ENCODE measurements at places on chromosomes 16 and 17.
A peak's percentile ranks its signal among the peaks of the same experiment; 100 is the strongest.

DNA sequence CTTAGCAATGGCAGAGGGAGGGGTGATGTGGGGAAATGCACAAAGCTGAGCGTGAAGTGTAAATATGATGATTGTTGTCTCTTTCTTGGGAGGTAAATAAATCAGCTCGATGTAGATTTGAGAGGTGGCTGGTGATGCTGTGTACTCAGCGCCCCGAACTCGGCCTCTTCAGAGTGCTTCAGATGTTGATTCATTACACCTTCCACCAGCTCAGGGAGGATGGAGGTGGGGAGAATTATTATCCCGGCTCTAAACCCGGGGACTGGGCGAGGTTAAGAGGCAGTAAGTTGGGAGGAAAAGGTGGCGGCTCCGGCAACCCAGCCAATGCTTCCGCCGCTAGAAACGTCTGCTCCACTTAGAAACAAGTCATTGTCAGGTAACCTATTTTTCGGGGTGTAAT, 86.5 kb downstream of the RPA1 start:
- no peak for DNase-seq

- DNase-seq = no peak
Observed at GRCh38 chr17:57862694-57863667, 13.1 kb upstream of the MRPS23 start.

DNA sequence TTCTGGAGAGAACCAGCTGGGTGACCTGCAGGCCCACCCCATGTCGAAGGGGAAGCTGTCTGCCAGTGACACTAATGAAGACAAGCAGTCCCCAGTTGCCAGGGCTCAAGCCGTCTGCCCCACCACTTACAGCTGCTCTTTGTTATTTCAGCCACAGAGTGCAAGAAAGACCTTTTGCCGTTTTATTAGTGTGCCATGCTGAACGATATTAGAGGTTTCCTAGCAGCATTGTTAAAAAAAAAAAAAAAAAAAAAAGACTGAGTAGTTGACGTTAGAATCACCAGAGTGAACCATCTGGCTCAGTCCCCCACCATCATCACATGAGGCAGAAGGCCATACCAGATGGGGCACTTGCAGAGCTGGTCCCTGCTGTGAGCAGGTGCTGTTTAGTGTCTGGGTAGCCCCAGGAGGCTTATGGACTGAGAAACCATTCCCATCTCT, 26.5 kb upstream of the SLC39A11 start:
- DNase-seq = no peak

- no peak for DNase-seq
Observed at GRCh38 chr16:75593308-75593707, 27.1 kb downstream of the GABARAPL2 start.

DNA sequence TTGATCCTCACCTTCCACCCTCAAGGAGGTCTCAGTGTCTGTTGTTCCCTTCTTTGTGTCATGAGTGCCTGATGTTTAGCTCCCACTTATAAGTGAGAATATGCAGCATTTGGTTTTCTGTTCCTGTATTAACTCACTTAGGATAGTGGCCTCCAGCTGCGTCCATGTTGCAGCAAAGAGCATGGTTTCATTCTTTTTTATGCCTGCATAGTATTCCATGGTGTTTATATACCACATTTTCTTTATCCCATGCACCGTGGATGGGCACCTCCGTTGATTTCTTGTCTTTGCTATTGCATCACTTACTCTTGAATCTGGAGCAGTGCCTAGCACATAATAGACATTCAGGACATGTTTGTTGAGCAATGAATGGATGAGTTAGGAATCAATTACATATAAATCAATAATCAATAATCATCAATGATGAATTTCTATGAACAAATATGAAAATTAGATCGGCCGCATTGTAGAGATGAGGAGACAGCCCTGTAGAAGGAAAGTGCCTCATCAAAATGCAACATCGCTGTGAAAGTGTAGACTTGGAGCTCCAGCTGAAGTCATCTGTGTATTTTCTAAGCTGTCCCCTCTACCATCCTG, 129.5 kb downstream of the PRKCB start:
- DNase-seq = no peak

GRCh38 chr17:76993651-76994050, 125.4 kb downstream of the MGAT5B start:
- DNase-seq = peak; percentile 51

DNA sequence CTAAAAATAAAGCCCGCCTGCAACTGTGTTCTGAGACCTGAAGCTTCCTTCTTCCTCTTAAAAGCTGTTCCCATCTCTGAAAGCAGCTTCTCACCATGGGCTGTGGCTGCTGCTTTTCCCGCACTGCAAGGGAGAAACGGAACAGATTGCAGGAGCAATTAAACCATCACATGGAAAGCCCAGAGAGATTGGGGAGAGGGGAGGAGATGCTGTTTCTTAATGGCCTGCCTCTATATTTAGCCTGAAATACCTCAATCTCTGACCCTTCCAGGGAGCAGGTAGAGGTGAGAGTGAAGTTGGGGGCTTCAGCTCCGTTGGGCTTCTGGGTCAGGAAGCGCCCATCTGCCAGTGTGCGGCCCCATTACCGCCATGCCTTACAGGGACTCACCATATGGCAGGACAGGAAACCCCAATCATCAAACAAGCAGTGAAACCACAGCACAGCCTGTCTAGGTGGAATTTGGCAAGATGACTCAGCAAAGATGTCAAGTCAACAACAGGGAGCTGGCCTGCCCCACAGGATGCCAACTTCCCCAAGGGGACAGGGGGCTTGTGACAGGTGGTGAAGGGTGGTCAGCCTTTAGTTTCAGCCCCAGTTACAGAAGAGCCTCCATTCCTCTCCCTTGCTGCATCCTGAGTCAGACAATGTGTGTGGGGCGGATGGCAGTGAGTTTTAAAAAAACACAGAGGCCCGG, 286.6 kb upstream of the CCL2 start:
- DNase-seq = peak; percentile 68

- peak; percentile 38 for DNase-seq
Observed at GRCh38 chr17:81040791-81041337, 5.9 kb downstream of the BAIAP2 start.

DNA sequence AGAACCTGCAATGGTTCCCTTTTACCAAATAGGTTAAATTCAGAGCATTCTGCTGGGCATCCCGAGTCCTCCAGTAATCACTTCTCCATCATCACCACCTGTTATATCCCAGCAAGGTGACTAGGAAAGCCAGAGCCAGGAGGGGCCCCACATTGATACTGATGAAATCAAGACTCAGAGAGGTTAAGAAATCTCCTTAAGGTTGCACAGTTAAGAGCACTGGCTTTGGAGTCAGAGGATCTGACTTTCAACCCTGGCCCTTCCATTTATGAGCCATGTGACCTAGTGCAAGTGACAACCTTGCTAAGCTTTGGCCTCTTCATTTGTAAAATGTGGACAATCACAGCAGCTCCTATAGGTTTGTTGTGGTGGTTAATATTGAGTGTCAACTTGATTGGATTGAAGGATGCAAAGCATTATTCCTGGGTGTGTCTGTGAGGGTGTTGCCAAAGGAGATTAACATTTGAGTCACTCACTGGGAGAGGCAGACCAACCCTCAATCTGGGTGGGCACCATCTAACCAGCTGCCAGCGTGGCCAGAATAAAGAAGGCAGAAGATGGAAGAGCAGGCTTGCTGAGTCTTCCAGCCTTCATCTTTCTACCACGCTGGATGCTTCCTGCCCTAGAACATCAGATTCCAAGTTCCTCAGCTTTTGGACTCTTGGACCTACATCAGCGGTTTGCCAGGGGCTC, 194.2 kb upstream of the ASIC2 start:
- DNase-seq = no peak

- no peak for DNase-seq
Observed at GRCh38 chr16:61146429-61146828, 889.8 kb downstream of the CDH8 start.

DNA sequence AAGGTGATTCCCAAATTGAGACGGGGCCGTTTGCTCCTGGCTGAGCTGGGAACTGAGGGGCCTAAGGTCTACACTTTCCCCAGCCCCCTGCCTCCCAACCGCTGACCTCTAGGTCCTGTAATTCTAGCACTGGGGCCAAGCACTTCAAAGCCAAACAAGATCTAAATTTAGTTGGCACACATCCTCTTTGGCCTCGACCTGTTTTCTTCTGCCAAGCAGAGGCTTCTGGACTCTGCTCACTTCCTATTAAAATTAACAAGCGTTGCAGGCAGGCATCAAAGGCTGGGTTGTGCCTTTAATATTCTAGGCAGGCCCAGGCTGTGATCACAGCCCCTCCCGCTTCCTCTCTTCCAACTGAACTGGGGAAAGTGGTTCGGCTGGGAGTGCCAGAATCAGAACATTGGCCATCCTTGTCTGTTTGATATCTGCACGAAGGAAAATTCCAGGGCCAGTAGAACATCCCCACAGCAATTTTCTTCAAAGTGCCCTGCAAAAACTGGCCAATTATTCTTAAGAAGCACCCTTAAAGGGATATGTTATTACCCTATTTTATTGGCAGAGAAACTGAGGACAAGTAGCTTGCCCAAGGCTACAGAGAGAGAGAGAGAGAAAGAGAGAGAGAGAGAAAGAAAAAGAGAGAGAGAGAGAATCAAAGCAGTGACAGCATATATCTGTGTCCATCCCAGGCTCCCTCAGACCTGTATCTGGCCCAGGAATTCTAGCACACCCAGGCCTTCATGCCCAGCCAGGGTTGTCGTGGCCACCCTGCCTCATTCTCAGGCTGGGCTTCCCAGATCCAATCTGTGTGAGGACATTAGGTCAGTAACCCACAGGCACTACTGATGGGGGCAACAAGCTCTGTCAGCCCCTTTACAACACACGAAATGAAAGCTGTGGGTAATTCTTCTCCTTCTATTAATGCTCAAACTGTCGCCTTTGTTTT, 12.8 kb upstream of the MT4 start:
- no peak for DNase-seq

GRCh38 chr16:9703731-9704130, 478.5 kb downstream of the GRIN2A start:
- no peak for DNase-seq

DNA sequence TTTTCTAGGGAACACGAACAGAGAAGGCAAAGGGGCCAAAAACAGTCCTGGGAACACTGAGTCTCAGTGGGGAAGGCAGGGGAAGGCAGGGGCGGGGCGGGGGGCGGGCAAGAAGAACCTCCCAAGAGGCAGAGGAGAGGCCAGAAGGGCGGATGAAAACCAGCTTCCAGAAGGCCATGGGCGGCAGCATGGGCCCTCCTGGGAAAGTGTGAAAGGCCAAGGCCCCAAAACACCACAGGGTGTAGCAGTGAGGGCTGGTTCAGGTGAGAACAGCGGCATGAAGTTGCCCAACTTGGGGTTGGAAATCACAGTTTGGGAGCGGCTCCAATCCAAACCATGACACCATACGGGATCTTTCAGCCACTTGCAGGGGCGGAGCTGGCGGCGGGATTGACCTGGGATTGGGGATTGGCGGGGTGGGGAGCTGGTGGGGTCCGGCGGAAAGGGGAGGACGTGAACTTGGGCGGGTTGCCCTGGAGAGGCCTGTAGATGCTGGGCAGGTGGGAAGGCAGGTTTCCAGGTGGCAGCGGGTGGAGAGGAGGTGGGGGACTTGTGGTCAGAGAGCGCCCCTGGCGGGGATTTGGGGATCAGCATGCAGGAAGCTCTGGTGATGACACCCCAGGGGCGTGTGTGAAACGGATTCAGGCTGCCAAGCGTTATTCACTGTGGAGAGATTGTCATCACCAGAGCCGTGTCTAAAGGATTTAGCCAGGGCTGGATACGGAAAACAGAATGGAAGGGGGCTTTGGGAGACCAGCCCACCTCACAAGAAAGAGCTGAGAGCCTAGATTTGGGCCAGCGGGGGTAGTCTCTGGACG, 80.9 kb downstream of the ARHGAP23 start:
- DNase-seq = peak; percentile 82

All from activated naive CD4-positive, alpha-beta T cell treated with anti-CD3 and anti-CD28 coated beads, Interleukin-2, amount 10 ng/mL, durations not matched to agents 7 days and 5 days (primary cell).